ENCODE measurements at places on chromosomes 2 and 18.

- no peak for DNase-seq
Measured at GRCh38 chr18:70074116-70074515, 126.4 kb upstream of the CD226 start.

GRCh38 chr2:42094114-42094513 lies 46.3 kb downstream of the PKDCC start:
- no peak for DNase-seq

DNA sequence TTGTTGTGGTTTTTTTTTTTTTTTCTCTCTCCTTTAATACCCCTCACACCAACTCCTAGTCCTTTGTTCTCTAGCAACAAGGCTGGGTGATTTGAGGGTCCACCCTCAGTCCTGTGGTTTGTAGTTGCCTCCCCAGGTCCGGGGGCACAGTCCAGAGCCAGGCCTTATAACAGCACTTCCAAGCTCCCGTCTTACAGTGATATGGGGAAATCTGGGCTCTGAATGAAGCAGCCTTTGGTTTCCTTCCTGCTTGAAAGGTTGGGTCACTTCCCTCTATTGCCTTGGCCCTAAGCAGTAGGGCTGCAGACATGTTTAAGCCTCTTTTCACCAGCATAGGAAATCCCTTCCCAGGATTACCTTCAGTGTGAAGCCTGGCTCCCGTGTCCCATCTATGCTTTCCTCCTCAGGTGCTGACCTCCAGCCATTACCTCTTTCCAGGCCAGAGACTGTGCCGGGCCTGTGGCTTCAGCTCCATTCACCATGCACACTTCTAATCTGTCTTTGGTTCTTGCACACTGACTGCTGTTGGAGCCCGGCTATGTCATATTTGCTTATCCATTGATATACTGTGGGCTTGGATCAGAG lies 21.2 kb upstream of the NTSR2 start:
- no peak for DNase-seq

GRCh38 chr2:156883804-156884203 lies 373.7 kb upstream of the GALNT5 start:
- DNase-seq, result no peak
